ENCODE measurements at places on chromosomes 2 and 18. TPM values are rescaled to one million over a fixed set of nuclear protein-coding genes. Genes with fewer than 3 reads are reported as not detected.

WNT6 gene
- 0.37 TPM for total RNA-seq

DNA sequence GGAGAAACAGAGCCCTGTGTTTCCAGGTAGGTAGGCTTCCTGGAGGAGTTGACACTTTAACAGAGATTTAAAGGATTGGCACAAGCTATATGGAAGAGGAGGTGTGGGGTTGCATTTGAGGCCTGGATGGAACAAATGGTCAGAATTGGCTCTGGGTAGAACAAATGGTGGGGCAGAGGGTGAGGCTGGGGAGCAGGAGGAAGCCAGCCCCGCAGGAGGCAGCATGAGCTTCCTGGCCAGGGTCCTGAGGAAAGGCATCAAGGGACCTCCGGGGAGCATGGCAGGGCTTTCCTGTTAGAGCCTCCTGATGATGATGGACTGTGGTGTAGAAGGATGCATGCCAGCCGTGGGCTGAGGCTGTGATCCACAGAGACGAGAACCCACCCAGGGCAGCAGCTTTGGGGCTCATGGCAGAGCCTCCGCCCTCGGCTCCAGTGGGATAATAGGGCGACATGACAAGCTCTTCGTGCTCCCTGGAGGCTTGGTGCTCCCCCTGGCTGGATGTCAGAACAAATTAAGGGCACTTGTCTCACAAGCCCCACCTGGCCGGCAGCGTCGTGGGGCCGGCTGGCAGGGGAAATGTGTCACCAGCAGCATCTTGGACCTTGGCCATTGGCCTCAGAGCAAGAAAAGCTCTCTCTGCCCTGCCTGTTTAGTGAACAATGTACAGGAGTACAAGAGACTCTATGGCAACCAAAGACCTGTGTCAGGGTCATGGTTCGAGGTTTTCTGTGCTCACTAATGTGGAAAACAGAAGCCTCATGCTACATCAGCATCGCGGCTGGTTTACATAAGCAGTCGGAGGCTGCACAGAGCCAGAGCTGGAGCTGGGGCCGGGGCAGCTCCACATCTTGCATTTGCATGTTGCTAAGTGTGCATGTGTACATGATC is 153.5 kb downstream of the MYCN start:
- no peak for DNase-seq

GRCh38 chr2:102657770-102658169 is 38.4 kb downstream of the SLC9A2 start:
- DNase-seq = peak; percentile 3

DNA sequence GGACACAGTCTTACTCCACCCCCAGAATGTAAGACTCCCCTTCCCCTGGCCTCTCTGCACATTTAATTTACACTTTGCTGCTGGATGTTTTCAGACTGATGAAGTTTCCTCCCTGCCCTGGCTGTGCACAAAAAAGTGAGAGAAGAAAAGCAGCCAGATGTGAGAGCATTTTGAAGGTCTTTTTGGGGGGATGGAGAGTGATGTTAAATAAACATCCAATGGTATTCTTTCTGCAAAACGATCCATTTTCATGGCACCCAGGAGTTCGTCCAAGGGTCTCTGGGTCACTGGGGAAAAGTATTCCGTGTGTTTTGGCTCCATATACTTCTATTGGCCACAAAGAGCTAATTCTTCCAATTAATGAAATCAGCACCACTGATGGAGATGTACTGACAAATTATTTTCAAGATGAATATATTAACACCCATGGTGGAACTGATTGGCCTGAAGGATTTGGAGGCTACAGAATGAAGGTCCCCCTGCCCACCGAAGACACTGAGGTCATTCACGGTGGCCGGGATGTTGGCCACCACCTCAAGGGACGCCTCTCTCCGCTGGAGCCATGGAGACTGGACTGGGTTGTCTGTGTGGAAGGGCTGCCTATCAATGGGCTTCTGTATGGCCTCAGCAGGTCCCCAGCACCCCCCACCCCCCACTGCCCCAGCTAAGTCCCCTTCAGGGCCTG is 107.6 kb upstream of the PKDCC start:
- no peak for DNase-seq

SLC4A5 gene
- total RNA-seq = 2.0 TPM

TGFA gene
- 0.19 TPM for total RNA-seq

DNA sequence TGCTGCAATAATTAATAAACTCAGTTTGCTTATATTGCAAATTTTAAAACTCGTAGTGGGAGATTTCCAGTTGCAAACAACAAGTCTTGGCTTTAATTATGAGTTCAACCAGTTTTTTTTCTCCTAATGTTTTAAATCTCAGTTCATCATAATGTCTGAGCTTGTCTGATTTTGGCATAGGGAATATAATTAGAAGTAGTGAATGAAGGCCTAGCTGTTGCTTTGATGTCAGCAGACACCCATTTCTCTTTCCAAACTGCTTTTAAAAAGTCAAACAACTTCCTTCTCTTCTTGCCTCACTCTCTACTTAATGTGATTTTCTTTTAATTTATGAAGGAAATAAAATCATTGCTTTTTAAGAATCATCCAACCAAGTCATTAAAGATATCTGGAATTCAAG is 1462.1 kb downstream of the DPP10 start:
- DNase-seq = no peak

GRCh38 chr18:74597034-74597661 is 522 bp upstream of the ZNF407 start:
- no peak for DNase-seq

PTPRN gene
- 0.68 TPM for total RNA-seq

GRCh38 chr2:25341011-25341727 is 556 bp downstream of the DNMT3A start:
- no peak for DNase-seq

DNA sequence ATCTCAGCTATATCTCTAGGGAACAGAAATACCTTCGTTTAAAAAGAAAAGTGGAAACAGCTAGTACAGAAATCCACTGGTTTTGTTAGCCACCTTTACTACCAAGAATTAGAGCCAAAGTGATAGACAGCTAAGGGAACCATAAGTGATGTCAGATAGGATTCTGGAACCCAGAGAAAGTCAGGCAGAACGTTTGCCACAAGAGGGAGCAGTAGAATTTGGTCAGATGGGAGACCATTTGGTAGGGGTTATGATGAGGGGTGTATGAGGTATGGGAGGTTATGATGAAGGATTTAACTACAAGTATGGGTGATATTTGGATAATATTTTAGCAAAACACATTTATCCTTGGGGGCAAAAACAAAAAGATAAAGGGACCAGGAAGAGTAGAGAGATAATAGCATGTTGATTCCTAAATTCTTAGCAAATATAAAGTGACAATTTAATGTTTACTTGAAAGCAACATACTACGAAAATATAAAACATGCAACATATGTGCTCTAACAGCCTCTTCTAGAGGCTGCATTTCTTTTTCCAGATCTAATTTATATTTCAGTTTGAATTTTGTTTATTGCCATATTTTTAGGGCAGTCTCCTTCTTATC is 3.3 kb downstream of the SLC8A1 start:
- peak; percentile 55 for DNase-seq

GRCh38 chr2:119062652-119063051 is 95.9 kb downstream of the C1QL2 start:
- DNase-seq = no peak

DNA sequence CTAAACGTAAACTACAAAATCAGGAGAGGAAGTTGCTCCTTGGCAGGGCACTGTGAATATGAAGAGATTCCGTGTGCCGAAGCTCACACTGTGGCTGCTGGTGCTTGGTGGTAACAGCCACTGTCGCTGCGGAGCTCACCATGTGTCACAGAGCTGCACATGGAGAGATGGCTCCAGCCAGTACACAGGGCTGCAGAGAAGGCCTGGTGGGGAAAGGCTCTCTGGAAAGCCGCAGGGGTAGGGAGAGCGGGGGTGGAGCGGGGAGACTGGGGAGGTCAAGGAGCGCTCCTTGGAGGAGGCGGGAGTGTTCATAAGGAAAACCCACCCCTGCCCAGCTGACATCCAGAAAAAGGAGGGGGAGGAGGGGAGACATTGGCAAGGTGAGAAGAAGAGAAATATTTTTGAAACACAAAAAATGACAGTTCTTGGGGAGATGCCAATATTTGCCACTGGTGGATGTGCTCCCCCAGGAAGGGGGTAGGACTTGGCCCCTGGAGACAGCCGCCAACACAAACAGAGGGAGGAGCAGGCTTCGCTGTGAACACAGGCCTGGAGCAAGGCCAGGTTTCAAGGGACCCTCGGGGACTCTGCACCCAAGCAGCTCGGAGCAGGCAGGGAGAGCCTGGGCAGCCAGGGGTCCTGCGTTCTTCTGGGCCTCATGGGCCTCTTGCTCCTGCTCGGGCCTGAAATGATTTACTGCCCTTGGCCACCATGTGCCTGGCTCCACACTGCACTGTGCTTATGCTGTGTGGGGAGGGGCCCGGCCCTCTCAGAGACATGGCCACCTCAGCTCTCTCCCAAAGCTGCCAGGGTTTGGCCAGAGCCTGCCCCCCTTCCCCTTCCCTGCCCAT is 102.6 kb upstream of the GLI2 start:
- DNase-seq = no peak

DNA sequence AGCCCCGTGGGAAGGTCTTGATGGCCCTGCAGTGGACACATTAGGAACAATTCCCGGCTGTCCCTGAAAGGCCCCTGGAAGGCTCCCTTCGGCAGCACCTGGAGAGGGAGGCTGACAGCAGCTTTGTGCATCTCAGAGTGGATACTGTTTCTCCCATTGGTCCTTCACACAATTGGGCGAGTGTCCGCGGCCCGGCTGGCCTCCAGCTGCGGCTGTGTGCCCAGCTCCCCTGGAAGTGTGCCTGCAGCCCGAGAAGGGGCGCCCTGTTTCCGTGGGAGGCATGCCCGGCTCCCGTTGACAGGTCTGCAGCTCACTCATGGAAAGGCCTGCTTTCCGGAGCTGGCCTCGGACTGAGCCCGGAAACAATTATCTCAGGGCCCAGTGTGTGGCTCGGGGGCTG is 103.7 kb downstream of the LPIN1 start:
- no peak for DNase-seq

DNA sequence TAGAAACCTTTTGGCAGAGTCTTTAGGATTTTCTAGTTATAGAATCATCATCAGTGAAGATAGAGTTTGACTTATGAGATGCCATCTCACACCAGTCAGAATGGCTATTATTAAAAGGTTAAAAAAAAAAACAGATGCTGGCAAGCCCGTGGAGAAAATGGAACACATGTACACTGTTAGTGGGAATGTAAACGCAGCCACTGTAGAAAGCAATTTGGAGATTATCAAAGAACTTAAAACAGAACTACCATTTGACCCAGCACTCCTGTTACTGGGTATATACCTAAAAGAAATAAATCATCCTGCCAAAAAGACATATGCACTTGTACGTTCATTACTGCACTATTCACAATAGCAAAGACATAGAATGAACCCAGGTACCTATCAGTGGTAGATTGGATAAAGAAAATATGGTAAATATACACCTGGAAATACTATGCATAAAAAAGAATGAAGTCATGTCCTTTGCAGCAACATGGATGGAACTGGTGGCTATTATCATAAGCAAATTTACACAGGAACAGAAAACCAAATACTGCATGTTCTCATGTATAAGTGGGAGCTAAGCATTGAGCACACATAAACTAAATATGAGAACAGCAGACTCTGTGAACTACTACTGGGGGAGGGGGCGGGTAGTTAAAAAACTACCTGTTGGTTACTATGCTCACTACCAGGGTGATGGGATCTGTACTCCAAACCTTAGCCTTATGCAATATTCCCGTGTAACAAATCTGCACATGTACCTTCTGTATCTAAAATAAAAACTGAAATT is 279.0 kb downstream of the KIAA1328 start:
- DNase-seq = no peak

GALNT14 gene
- not detected for total RNA-seq

CCDC85A gene
- total RNA-seq = 2.1 TPM

DNA sequence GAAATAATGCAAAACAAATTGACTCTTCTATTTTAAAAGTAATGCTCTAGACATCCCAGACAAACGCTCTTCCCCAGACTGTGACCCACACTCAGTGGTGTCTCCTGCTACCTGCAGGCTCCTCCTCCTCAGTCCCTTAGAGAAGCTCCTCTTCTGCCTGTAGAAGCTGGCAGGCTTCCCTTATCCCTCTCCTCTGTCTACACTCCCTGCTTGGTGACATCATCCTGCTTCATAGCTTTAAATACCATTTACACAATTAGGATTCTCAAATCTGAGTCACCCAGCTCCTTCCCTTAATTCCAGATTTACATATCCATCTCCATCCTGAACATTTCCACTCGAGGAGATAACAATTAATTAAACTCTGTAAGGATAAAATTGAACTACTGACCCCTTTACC is 167.9 kb downstream of the FBXO15 start:
- DNase-seq = no peak

LBX2 gene
- total RNA-seq = 1.5 TPM

- DNase-seq = peak; percentile 91
These were observed 5.6 kb downstream of the FOSL2 start for GRCh38 chr2:28398101-28398834.

- no peak for DNase-seq
These were observed 180.8 kb downstream of the VAPA start for GRCh38 chr18:10094655-10095054.

TSGA10 gene
- 5.9 TPM for total RNA-seq

- no peak for DNase-seq
These were observed 21.1 kb upstream of the CPO start for GRCh38 chr2:206918263-206918662.

- DNase-seq = peak; percentile 71
These were observed 2.1 kb upstream of the CLIP4 start for GRCh38 chr2:29113027-29113686.

GRCh38 chr2:199456383-199457146 is 1.2 kb downstream of the SATB2 start:
- peak; percentile 6 for DNase-seq

GRCh38 chr2:81767187-81767912 is 1462.8 kb upstream of the LRRTM1 start:
- DNase-seq = peak; percentile 0

SGO2 gene
- 3.1 TPM for total RNA-seq

STAT4 gene
- 1.1 TPM for total RNA-seq

MARS2 gene
- total RNA-seq = 6.0 TPM

- no peak for DNase-seq
These were observed 164.6 kb downstream of the EIPR1 start for GRCh38 chr2:3212984-3213383.

DNA sequence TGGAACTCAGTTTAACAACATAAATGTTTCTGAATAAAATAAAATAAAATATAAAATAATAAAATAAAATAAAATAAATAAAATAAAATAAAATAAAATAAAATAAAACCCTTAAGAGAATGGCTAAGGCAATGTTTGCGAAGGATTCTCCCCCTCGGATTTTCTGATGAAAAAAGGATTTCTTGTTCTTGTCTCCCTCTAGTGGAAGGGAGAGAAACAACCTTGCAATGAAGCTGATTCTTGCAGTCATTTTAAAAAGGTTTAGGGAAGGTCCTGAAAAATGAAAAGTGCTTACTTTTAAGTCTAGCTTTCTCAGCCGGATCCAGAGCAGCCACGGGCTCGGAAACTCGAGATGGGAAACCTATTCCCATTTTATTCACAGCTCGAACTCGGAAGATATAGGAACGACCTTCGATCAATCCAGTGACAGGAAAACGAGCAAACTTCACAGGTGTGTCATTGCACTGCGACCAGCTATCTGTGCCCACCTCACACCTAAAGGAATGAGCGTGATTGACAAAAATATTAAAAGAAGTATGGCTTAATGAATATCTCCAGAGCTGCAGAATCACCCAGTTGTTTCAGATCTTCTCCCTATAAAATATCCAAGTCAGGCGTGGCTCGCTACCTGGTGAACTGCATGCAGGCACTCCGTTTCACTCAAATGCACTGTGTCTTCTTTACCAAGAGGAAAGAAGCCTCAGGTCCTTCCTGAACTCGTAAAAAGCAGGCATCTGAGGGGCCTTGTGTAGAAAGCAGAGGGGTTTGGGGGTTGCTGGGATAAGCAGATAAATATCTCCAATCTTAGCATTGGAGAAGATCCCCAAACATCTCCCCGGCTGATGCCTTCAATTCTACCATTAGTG is 68.1 kb downstream of the MYOM1 start:
- peak; percentile 37 for DNase-seq

IL1R1 gene
- 13.9 TPM for total RNA-seq
